ENCODE measurements at places on chromosomes 7 and 10.
A peak's percentile ranks its signal among the peaks of the same experiment; 100 is the strongest.

GRCh38 chr10:14605231-14605925, 169.3 kb downstream of the FAM107B start:
- peak; percentile 34 for DNase-seq

GRCh38 chr10:129774736-129775401, 189.2 kb downstream of the EBF3 start:
- DNase-seq, result no peak

DNA sequence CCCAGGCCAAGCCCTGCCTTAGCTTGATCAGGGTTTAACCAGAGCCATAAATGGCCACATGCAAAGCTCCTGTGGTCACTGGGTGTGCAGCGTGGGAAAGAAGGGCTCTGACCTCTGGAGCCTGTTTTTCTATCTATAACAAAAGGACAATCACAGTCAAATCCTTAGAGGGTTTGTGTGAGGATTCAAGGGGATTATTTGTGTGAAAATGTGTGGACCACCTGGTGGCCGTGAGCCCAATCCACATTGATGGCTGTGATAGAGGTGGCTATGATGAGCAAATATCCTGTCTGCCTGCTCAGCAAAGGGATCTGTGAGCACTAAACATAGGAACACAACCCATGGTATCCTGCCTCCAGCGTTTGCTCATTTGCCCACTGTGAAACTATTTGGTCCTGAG, 107.1 kb downstream of the C10orf90 start:
- no peak for DNase-seq

DNA sequence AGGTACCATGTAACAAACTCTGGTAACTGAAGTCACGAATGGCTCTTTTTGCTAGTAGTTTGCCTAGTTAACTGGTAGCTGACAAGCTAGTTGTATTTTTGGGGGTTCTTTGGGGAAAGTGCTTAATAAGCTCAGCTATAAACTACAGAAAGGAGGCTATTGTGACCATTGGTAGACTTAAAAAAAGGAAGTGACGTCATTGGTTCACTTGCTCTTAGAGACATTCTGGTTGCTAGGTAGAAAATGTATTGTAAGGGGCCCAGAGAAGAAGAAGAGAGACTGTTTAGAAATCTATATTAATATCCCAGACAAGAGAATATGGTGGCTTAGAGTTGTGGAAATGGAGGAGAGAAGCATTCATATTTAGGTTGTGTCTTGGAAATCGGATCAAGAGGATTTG, 103.0 kb downstream of the NXPH1 start:
- no peak for DNase-seq

GRCh38 chr7:122901250-122901649, 15.0 kb upstream of the CADPS2 start:
- no peak for DNase-seq

GRCh38 chr10:24344279-24344678, 135.3 kb downstream of the KIAA1217 start:
- no peak for DNase-seq

GRCh38 chr7:125857606-125858005, 928.0 kb upstream of the POT1 start:
- no peak for DNase-seq

DNA sequence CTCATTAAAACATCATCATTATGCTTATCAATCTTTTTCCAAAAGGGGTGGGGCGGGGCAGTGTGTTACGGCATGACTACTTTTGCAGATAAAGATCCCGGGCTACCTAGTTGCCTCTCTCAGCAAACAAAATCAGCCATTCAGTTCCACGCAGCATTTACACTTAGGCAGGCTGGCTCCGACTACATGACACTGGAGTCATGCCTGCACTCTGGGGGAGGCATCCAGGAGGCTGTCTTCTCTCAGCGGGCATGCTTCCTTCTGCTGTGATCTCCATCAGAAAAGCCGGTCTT, 193.9 kb upstream of the TCF7L2 start:
- no peak for DNase-seq

DNA sequence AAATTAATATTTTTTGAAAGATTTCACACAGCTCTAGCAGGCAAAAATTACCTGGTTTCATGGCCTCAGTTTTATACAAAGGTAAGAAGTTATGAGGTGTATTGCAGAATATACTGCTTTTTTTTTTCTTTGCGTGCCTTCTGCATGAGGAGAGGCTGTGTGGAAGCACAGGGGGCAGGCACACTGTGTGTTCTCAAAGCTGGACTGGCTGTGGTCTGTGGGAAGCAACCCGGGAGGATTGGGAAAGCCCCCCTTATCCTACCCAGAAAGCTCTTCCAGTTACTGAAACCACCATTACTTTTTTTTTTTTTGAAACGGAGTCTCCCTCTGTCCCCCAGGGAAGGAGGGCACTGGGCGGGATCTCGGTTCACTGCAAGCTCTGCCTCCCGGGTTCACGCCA, 25.0 kb downstream of the ADARB2 start:
- DNase-seq, result no peak

DNA sequence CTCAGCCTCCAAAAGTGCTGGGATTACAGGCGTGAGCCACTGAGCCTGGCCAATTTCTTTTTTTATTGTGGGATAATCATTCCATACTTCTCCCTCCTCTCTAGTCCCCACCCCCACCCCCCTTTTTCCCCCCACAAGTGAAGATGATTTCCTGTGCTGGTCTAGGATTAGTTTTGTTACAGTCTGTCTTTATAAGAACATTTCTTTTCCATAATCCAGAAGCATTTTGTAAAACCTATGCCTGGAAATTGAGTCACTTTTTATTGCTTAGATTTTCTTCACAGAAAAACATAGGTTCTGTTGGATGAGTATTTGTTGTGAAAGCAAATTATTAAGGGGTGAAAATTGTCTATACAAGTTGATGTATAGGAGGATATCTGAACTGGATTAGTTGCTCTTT, 98.9 kb downstream of the KAT6B start:
- no peak for DNase-seq

DNA sequence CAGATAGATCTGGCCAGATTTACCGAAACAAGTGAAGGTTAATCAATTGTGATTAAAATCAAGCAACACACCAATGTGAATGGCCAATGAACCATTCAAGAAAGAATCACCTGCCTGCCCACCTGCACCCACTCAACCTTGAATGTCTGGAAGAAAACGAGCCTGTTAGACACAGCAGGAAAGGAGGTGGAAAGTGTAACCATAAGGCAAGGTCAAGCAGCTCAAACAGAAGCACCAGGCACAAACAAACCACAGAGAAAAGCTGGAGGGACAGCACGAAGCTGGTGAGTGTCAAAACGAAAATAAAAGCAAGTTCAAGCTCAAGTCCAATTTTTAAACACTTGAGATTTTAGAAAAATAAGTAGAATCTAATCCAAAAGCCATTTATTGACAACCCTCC, 64.9 kb downstream of the STEAP1B start:
- no peak for DNase-seq

DNA sequence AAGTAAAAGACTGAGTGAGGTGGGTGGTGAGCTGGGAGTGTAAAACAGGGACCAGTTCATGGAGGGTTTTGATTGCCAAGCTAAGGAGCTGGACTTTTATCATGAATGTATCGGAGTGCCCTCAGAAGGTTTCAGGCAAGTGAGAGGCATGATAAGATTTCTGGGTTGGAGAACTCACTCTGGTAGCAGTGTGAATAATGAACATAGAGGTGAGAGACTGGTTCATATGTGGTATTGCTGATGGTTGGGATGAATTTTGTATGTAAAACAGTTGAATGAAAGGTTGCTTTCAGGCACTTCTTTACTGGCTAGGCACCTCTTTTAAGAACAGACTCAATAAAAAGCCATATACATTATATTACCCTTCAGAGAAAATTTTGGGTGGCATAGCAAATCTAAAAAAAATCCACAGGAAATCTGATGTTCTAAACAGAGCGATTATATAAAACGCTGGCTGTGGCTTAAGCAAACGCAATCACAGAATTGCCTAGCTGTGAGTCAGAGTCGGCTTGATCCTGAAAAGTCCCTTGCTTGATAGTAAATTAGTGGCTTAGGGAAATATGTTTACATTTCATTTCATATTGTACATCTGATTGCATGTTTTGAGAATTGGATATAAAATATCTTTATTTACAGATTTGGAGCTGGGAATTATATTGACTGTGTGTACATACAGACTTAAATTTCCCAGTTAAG, 92.9 kb upstream of the HDAC9 start:
- no peak for DNase-seq

DNA sequence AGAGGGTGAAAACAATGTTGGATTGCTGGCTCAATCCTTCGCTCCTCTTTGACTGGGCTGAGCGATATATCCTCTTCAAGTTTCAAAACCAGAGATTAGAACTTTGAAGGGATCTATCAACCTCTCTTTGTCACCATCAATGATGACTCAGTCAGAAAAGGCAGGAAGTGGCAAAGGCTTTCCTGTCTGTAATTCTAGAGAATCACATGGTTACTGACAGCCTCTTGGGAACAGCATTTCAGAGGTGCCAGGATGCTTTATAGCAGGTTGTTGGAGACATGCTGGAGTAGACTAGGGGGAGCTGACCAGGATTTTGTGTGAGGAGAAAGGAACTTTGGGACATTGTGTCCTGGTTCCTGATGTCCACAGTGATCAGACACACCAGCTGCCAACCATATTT, 81.3 kb downstream of the PRKCQ start:
- DNase-seq, result peak; percentile 63

GRCh38 chr7:122528879-122529481, 169.9 kb downstream of the RNF133 start:
- peak; percentile 25 for DNase-seq

DNA sequence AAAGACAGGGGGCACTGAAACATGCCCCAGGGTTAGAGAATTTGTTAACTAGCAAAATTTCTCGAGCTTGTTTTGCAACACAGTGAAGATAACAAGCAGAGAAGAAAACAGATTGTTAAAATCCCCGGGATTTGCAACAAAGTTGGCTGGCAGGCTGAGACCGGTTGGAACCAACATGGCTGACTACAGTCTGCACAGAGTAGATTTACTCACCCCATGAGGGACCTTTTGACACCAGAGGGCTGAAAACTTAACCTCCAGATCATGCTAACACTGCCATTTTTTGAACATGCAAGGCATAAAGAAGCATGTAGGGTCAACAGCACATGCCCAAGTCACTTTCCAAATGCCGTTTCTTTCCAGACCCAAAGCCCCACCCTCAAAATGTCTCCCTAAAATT, 95.2 kb upstream of the TMEM26 start:
- DNase-seq, result no peak

DNA sequence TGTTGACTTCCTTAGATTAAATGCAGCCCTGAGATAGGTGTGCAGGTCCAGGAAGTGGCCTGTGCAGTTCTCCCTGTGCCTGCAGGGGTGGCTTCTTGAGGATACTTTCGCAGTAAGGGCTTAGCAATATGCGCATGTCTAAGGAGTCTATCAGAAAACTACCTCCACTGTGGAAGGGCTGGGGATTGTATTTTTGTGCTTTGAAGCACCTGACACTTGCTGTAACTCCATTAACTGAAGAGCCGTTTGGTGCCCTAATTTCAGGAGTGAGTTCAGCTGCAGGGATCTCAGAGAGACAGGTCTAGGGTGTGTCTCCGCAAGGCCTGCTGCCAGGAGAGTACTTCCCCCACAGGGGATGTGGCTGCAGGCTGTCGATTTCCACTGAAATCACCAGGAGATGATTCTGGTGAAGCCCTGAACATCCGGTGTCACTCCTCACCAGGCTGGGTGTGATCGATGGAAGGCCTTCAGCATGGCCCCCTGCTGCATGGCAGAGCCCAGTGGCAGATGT, 35.5 kb downstream of the IKZF1 start:
- peak; percentile 68 for DNase-seq

- DNase-seq, result no peak
These were observed 31.0 kb downstream of the PHYH start for GRCh38 chr10:13268841-13269240.
